Epithelial cell of proximal tubule (primary cell): ENCODE measurements at places on chromosomes 16 and 17. TPM values are rescaled to one million over a fixed set of nuclear protein-coding genes. Genes with fewer than 3 reads are reported as not detected.

USP6 gene
- total RNA-seq: not detected in 2 replicates

PNMT gene
- not detected in 2 replicates for total RNA-seq

OR4D1 gene
- total RNA-seq: not detected in 2 replicates

SENP3 gene
- total RNA-seq: 62.9 and 113 TPM in 2 replicates

ZNF624 gene
- 1.3 and 1.8 TPM in 2 replicates for total RNA-seq

DNA sequence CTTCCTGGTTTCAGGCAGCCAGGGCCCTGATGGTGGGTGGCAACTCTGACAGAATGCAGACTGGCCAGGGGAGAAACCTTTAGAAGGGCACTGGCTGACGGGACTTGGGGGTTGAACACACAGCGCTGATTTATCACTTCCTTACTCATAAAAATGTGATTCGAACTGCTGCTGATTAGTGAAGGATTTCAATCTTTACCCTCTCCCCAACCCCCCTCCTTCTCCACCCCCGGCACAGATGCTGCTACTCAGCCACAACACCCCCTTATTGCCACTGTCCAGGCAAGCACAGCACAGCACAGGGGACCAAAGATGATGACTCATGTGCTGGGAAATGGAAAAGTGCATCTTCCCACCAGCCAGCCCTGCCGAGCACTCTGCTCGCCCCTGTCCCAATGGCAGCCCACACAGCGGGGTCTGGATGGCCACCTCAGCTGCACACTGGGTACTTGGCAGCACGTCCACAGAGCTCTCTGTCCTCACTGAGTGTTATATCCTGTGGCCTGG is 70.1 kb downstream of the SMG6 start:
- no peak for DNase-seq

DNA sequence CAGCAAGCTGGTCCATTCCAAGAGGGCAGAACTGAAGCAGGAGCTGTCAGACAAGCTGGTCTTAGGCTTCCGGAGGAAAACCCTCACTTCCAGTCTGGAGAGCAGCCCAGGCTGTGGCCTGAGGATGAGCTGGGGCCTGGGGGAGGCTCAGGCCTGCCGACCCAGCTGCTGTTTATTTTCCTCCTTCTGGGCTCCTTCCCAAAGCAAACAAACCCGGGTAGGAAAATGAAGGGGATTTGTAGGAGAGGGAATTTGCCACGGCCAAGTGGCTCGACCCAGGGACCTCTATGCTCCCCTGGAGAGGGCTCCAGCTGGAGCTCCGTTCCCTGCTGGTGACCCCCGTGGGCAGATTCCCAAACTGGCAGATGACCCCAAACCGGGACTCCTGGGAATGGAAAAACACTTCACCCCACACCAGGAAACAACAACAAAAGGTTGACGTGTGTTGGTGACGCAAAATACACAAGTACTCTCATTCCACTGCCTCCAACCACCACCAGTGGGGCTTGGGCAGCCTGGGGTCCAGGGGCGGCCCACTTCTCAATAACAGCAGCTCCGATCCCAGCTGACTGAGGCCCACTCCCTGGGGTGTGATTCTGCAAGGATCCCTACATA is 8.8 kb downstream of the JUP start:
- peak; percentile 70 for DNase-seq

- no peak for DNase-seq
Measured at GRCh38 chr17:48601539-48602425, 3.0 kb downstream of the HOXB6 start.
